ENCODE measurements at places on chromosomes 1 and 21. TPM values are rescaled to one million over a fixed set of nuclear protein-coding genes. Genes with fewer than 3 reads are reported as not detected.

The SH2D5 gene
- total RNA-seq = 0.98 TPM

The PPM1J gene
- 0.98 TPM for total RNA-seq

The VANGL2 gene
- not detected for total RNA-seq

The S100A7A gene
- total RNA-seq = not detected

The HUNK gene
- total RNA-seq = under 0.01 TPM
